NCI-H446 treated with DMSO at 0.1 percent for 48 hours (cell line): ENCODE measurements at places on chromosomes 4 and X.

DNA sequence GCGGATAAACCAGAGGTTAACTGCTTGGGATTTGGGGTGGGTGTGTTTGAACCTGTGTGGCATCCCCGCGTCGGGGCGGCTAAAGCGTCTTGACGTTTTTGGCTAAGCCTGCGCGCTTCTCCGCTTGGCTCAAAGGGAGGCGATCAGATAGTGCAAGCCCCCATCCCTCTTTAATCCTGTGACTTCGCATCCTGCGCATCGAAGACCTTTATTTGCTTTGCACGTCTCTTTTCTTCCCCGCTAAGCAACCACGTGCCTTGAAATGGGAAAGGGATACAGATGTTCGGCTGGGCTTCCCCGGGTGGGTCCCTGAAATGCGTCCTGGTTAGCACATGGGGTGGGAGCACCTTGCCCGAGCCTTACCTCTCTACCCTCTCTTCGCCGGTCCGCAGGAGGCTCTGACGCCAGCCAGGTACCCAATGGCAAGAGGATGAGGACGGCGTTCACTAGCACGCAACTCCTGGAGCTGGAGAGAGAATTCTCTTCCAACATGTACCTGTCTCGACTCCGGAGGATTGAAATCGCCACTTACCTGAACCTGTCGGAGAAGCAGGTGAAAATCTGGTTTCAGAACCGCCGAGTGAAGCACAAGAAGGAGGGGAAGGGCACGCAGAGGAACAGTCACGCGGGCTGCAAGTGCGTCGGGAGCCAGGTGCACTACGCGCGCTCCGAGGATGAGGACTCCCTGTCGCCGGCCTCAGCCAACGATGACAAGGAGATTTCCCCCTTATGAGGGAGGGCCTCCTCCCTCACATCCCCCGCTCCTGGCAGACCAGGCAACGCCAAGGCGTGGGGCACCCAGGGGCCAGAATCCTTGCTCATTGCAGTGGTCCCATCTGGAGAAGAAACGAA, 1.5 kb downstream of the GSX2 start:
- DNase-seq = no peak

- DNase-seq = no peak
Observed at GRCh38 chr4:86870442-86871069, 21.4 kb upstream of the SLC10A6 start.

DNA sequence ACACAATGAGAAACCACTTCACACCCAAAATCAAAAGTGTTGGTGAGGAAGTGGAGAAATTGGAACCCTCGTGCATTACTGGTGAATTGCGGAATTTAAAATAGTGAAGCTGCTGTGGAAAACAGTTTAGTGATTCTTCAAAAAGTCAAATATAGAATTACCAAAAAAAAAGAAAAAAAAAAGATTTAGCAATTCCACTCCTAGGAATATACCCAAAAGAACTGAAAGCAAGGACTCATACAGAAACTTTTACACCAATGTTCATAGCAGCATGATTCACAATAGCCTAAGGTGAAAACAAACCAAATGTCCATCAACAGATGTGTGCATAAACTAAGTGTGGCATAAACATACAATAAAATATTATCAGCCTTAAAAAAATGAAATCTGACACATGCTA, 364.3 kb upstream of the FAM241A start:
- DNase-seq = no peak

GRCh38 chr4:821181-821591, 4.7 kb downstream of the CPLX1 start:
- DNase-seq = no peak

DNA sequence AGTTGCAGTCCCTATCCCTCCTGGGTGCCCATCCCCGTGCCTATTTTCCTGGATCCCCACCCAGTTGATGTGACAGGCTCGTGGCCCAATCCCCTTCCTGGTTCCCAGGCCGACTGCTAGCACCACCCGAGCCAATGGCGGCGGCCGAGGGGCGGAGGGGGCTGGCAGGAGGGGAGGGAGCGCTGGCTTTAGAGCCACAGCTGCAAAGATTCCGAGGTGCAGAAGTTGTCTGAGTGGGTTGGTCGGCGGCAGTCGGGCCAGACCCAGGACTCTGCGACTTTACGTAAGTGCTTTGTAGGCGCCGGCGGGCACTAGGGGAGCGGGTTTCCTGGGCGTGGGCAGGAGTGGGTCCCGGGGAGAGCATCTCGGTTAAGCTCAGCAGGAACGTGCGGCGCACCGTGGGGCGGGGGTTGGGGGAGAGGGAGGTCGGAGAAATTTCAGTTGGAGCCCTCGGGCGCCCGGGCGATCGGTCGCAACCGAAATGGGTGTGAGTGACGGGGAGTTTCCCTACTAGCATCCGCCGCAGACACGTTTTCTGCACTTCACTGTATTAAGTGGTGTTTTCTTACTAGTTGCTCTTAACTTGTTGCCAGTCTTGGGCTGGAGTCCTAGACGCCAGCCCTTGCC, at the start of gene PLS3:
Gene PLS3 (plus strand): TSS at position 197 of the 627 bp plus-strand sequence. CDS start 49,077 bp downstream, outside the sequence.
- DNase-seq = no peak

- no peak for DNase-seq
Observed at GRCh38 chrX:110532581-110532931, 173.9 kb downstream of the RTL9 start.

DNA sequence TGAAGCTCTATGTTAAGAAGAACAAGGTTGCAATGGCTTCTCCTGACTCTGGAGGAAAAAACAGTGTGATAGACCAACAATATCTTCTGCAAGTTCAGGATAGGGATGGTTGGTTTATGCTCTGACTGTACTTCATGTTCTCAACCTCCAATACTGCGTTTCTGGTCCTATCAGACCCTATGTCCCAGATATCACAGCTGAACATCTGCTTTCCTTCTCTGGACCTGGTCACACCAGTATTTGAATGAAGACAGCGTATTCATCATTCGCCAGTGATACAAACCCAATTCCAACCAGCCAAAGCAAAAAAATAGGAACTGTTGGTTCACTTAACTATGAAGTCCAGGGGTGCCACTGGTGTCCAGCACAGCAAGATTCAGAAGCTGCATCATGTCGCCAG, 124.5 kb upstream of the KLF3 start:
- DNase-seq = no peak

DNA sequence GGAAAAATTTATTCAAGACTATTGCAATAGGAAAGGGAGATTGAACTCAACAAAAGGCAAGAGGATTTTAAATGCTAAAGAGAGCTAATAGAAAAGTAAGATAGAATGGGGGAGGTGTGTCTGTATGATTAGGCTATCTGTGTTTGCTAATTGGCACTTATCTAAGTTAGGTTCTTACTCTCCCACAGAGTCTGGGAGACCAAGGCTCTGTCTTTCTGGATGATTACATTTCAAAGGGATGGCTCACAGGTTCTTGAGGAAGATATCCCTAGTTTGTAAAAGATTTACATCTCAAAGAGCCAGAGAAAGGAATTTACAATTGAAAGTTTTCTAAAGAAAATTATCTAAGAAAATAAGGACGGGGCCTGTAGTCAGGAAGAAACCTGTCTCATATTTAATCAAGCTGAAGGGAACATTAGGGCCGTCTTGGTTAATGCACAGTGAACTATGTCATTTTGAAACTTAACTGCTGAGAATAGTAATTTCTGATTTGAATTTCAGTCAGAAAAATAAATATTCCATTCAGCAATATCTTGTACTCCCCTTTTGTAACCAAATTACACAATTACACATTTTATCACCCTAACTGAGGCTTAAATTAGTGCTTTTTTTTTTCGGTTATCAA, 75.8 kb downstream of the MAGEB10 start:
- DNase-seq = no peak

GRCh38 chr4:40586729-40587128, 42.9 kb downstream of the RBM47 start:
- DNase-seq = no peak

GRCh38 chrX:50704360-50704759, 109.6 kb downstream of the SHROOM4 start:
- DNase-seq = no peak

DNA sequence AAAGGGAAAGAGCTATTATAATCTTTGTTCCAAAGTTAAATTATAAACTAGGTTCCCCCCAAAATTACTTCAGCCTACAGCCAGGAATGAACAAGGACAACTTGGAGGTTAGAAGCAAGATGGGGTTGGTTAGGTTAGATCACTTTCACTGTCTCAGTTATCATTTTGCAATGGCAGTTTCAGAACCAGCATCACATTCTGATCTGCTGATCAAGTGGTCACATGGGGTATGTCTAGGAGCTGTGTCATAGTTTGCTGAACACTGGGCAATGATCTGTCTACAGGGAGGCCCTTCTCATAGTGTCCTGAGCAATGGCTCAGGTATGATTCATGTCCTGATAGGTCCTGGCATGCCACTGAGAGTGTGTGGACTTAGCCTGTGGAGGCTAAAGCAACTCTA, 41.6 kb upstream of the XIAP start:
- no peak for DNase-seq

DNA sequence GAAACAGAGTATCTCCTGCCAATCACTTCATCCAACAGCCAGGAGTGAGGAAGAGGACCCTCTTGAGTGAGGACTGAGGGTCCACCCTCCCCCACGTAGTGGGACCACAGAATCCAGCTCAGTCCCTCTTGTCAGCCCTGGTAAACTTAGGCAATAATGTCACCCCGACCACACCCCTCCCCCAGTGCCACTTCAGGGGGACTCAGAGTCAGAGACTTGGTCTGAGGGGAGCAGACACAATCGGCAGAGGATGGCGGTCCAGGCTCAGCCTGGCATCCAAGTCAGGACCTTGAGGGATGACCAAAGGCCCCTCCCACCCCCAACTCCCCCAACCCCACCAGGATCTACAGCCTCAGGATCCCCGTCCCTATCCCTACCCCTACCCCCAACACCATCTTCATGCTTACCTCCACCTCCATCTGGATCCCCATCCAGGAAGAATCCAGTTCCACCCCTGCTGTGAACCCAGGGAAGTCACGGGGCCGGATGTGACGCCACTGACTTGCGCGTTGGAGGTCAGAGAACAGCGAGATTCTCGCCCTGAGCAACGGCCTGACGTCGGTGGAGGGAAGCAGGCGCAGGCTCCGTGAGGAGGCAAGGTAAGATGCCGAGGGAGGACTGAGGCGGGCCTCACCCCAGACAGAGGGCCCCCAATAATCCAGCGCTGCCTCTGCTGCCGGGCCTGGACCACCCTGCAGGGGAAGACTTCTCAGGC, at the start of the genes CSAG1 and MAGEA12:
Gene CSAG1 (minus strand): TSS at position 461 of the 715 bp plus-strand sequence. CDS start 1,261 bp downstream, outside the sequence.
Gene MAGEA12 (plus strand): TSS at position 497 of the 715 bp plus-strand sequence. CDS start 2,405 bp downstream, outside the sequence.
- peak; percentile 32 for DNase-seq

GRCh38 chr4:132334081-132334480, 815.0 kb upstream of the PCDH10 start:
- no peak for DNase-seq

DNA sequence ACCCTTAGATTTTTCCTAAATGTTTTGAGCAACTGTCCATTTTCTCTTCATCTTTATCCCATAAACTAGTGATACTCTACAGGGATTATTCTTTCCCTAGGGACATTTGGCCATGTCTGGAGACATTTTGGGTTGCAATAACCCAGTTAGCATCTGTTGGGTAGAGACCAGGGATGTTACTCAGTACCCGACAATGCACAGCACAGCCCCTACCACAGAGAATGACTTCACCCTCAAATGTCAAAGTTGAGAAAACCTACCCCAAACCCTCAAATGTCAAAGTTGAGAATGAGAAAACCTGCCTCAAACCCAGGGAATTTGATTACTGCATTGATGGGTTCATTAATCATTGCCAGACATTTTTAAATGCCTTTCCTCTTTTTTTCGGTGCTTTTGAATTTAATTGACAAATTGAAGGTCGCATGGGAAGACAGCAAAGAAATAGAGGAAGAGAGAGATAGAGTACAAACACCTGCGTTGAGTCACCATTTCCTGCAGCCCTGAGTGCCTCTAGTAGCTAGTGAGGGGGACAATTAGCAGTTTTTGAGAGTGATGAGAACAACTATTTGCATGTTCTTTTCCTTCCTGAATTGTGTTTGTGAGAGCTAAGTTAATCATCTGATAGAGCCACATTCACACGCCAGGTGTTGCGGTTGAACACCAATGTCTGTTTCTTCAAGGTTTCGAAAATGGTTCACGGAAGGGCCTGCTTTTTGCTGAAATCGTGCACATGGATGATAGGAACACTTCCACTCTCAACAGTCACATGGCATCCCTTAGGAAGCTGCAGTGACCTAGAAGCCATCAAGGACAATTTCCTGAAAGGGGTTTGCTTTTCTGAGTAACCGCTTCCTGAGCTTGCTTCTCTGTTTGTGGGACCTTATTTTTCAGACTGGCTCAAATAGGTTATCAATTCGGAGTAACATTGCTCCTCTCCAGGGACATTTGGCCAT, 203.9 kb upstream of the VCX3A start:
- DNase-seq = no peak

DNA sequence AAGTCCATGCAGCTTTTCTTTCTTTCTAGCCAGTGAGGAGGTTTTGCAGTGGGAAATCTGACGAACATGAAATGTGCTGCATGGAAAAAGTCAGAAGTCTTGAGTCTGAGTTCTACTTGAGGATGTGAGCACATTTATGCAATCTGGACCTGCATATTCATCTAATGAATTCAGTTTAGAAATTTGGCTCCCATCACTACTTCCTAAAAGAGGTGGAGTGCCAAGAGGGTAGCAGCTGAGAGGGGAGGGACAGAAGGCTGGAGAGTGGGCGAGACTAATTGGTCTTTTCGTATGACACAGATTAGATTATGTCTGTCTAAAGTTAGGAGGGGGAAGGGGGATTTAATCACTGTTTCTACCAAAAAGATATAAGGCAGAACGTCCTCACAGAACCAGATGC, 535.9 kb downstream of the IQCM start:
- DNase-seq = peak; percentile 27

- DNase-seq = no peak
Observed at GRCh38 chr4:123701131-123701575, 304.6 kb downstream of the SPRY1 start.

DNA sequence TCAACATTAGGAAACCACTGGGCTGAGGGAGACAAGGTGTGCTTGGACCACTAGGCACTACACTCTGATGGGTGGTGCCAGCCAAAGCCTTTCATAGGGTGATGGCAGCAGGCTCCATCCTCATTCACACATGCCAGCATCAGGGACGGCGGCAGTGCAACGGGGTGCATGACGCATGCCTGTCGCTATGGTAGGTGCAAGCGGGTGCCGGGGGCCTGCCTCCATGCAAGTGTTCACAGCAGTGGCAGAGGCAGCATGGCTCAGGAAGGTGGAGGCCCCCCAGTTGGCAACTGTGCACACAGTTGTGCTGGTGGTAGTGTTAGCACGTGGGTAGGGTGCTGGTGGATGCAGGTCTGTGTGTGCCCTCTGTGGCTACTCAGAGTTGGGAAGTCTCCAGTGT, 184.1 kb downstream of the RELL1 start:
- DNase-seq = no peak

DNA sequence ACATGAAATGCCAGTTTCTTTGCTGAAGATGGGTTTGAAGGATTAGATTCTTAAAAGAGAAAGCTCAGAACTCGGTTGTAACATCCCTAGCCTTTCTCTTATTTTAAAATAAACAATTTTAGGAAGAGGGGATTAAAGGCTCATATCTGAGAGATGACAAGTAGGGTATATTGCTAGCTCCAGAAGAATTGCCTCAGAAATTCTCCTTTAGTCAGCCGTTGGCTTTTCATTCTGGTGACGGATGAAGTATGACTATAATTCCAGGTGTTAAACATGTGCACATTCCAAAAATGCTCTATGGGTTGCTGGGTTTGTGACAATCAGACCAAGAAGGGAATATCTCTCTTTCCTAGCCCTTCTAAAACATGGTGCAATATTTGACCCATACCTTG, 17.8 kb downstream of the DKK2 start:
- DNase-seq = no peak
